Fibroblast of skin of scalp (primary cell): ENCODE measurements at places on chromosomes 11 and 22.

DNA sequence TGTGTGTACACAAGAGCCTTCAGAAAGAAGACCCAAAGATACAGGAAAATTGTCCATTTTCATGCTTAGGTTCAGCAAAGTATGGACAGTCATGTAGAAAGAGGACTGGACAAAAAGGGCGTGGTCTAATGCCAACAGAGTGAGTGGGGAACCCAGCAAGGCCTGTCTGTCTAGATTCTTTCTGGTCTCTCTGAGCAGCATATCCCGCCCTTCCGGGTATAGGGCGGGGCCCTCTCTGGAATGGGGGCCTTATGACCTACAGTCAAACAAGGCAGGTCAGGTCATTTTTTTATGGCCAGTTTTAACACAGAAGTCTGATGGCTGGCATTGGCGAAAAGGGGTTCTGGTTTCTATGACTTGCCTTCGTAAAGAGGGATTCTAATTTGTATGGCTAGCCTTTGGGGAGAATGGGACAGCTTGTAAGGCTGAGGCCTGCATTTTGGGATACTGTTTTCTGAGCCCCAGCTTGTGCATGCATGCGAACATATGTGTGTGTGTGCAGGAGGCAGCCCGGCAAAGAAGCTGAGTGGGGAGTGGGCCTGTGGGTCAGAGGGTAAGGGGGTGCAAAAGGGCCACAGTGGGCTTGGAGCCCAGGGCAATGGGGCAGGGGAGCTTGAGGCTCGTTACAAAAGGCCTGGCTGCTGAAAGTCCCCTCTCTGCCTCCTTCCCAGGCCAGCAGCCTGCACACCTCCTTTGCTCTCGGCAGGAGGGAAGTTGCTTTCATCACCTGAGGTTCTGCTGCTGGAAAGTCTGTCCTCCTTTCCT is 130.5 kb upstream of the B3GAT1 start:
- DNase-seq = no peak

GRCh38 chr22:38338772-38339379 is 21.6 kb upstream of the CSNK1E start:
- no peak for DNase-seq

DNA sequence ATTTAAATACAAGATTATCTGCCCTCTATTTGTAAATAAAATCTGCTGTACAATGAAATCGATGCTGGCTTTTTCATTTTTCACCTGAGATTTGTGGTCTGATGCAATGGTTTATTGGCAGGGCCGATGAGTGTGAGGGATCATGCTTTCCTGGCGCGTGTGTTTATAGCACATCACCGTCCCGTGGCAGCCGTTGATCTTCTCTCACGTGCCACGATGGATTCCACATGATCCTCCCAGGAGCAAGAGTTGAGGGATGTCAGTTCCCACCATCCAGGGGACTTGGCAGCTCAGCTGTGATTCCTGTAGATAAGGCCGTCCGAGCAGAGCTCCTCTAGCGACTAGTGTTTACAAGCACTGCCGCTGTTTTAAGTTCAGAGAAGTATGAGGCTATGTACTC is 213.7 kb downstream of the TBC1D22A start:
- no peak for DNase-seq

GRCh38 chr11:75654314-75654713 is 14.5 kb downstream of the MAP6 start:
- DNase-seq = no peak

DNA sequence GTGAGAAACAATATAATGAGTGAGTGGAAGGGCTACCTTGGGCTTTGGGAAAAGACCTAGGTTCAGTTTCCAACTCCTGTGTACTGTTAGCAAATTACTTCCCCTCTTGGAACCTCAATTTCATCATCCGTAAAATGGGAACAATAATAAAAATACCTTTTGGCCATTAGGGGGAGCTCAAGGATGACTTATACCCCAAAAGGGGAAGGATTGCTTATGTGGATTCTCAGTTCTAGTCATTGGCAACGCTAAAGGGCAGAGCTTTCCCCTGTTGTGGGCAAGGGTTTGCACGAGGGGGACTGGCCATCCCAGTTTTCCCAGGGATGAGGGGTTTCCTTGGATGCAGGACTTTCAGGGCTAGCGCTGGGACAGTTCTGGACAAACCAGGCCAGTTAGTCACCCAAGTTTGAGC is 3.1 kb upstream of the COMMD9 start:
- peak; percentile 59 for DNase-seq

DNA sequence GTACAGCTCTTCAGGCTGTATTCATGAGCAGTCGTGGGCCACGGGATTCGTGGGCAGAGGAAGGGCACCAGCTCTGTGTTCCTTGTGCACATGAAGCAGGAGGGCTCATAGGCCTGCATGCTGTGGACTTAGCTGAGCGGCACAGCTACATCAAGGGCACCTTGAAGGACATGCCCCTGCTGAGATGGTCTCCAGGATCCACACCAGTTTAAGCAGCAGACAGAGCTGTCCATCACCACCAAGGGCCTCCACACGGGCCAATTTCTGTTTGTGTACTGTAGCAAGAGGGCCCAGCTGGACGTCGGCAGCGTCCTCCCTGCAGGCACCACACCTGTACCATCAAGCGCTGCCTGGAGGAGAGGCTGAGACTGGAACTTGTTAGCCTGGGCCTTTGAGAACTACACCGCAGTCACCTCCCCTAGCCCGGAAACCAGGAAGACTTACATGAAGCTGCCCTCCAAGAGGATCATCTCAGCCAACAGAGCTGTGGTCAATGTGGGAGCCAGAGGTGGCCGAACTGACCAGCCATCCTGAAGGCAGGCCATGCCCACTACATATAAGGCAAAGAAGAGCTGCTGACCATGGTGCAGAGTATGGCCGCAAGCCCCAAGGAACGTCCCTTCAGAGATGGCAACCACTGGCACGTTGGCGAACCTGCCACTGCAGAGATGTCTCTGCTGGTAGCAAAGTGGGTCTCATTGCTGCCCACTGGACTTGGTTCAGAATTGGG is 32.7 kb upstream of the GNB1L start:
- DNase-seq = no peak

GRCh38 chr22:26553056-26553752 is 36.7 kb downstream of the TPST2 start:
- peak; percentile 92 for DNase-seq

DNA sequence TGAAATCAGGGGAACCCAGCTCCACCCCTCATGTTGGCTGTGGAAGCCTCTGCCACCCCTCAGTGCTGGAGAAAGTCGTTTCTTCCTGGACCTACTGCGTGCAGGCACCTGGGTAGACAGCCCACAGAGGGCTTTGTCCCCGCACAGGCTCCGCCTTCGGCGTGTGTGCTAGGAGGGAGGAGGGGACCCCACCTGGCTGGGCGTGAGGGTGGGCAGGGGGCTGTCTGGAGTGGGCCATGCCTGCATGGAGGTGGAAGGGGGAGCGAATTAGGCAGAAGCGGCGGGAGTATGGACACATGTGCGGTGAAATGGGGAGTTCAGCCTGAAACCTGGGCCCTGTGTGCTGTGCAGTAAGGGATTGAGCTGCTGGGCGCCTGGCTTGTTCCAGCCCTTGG is 49.3 kb downstream of the FBLN1 start:
- DNase-seq = no peak
